Bone marrow (tissue), 2 donors: ENCODE measurements at places on chromosomes 7 and 10.

- DNase-seq = no peak
Measured at GRCh38 chr10:113752553-113752952, 1.1 kb downstream of the PLEKHS1 start.

GRCh38 chr10:70232859-70233108, 445 bp downstream of the PPA1 start:
- no peak for DNase-seq

DNA sequence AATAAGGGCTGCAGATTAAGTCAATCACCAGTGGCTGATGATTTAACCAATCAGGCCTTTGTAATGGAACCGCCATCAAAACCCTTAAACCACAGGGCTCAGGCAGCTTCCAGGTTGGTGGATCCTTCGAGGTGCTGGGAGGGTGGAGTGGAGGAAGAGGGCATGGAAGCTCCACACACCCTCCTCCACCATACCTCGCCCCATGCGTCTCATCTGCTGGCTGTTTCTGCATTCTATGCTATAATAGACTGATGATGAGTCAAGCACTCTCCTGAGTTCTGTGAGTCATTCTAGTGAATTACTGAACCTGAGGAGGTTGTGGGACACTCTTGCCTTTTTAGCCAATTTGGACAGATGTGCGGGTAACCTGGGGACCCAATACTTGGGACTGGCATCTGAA, 43.9 kb downstream of the CHST15 start:
- no peak for DNase-seq

DNA sequence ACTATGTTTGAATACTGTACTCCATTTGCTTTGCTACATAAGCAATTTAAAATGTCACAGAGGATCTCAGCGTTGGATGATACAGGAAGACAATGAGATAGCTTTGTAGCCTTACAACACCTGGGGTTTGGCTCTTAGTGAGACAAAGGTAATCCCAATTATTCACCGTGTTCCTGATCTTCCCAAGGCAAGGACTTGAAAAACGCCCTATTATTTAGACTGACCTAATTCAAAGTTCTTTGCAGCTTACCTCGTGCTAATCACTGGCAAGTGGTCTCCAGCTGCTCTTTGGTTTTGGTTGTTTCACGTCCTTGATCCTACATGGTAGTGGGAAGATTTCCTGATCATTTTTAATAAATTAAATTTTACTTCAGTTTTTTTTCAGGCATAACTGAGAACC, 23.0 kb upstream of the C7orf33 start:
- DNase-seq = no peak

- peak; percentile 91 for DNase-seq
Measured at GRCh38 chr7:6228361-6229229, 43.8 kb downstream of the CYTH3 start.

DNA sequence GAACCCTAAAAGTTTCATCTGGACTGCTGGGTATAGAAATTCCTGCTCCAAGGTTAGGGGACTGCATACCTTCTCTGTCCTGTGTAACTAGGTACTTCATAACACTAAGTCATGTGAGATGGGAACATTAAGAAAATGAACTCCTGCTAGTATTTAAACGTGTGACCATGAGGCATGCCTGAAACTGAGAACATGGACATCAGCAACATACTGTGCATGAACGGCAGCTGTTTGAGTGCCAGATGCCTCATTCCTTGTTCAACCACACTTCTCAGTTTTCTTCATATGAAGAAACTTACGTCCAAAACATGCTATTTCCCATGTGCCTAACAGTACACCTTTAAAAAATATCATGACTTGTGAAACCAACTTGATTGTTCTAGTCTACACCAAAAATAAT, 88.5 kb downstream of the CREM start:
- no peak for DNase-seq

- DNase-seq = no peak
Measured at GRCh38 chr7:106583706-106584690, 77.0 kb downstream of the CCDC71L start.

DNA sequence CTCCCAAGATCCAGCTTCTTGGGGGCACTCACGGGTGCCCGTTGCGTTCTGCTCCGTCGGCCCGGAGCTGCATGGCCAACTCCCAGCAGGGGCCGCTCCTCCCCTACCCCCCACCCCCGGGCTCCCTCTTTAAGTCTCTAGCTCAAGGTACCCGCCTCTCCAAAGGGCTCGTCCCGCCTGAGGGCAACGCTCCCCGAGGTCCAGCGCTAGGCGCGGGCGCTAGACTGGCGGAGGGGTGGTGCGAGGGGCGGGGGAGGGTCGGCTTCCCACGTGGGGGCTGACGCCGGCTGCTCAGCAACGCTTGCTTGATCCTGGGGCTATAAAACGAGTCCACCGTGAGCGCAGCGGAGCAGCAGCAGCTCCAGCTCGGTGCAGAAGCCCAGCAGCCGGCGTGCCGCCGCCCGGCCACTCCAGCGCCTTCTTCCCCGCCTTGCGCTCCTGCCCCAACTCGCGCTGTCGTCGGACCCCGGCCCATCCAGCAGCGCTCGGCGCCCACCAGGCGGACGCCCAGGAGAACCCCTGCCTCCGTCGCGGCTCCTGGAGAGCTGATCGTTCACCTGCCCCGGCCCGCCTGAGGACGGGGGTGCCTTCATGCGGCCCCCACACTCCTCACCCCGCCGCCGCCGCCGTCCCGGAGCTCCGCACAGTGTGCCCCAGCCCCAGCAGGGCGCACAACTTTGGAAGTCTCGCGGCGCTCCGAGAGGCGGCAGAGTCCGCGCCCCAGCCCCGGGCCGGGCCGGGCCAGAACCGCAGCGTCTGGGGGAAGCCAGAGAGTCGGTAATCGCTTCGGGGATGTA, at the start of gene ADRA2A:
Gene ADRA2A, plus strand, starts transcription at position 348 of the 797 bp plus-strand sequence. CDS start 968 bp downstream, outside the sequence.
- peak; percentile 72 for DNase-seq

- DNase-seq = no peak
Measured at GRCh38 chr7:125316466-125316865, 386.8 kb upstream of the POT1 start.

- no peak for DNase-seq
Measured at GRCh38 chr10:101725296-101726114, 30.5 kb upstream of the FBXW4 start.

GRCh38 chr7:114409750-114410149, 4.9 kb upstream of the FOXP2 start:
- DNase-seq = no peak

DNA sequence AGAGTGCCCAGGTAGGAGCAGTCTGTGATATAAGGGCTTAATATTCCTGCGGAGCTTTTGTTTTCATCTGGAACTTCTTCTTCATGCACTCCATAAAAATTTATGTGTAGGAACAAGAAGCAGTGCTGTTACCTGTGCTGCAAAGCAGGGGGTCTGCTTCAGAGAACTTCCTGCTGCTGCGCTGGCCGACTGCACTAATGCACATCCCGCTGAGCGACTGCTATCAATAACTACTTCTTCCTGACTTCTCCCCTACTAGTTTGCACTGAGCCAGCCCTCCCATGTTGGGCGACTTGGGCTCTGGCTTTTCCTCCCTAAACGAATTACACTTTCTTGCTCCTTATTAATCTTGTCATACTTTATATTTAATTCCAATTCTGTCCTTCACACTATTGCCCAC, 150.3 kb downstream of the NEBL start:
- DNase-seq = no peak

DNA sequence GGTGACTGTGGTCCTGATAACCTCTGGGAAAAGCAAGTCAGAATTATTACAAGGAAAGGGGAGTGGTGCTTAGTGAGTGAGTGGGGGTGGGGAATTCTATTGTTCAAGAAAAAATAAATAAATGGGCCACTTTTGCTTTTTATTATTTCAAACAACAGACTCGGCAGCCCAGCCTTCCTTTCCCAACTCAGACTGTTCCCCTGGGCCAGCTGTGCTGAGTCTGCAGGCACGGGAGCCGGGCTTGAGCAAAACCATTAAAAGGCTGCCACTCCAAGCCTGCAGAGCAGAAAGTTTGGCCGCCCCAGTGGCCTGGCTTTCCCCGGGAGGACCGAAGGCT, 90.0 kb downstream of the PLXNA4 start:
- DNase-seq = no peak

- DNase-seq = no peak
Measured at GRCh38 chr10:124602646-124603365, 141.2 kb downstream of the LHPP start.

DNA sequence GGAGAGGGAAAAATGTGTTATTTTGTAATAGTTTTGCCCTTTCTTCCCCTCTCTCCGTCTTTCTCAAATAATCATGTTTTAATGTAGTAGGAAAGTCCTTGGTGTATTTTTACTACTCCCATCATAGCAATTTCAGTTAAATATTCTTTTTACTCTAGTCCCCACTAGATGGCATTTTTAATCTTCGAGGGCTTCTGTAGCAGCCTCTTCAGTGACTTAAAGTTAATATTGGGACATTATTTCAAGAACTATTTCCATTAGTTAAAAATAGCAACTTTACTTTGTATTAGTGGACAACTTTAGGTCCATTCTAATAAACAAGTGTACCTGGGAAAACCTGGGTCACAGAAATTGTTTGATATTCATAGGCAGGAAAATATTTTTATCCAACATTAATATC, 23.0 kb downstream of the EDRF1 start:
- DNase-seq = no peak

GRCh38 chr10:46006219-46006618, 24.2 kb downstream of the NCOA4 start:
- DNase-seq = no peak

DNA sequence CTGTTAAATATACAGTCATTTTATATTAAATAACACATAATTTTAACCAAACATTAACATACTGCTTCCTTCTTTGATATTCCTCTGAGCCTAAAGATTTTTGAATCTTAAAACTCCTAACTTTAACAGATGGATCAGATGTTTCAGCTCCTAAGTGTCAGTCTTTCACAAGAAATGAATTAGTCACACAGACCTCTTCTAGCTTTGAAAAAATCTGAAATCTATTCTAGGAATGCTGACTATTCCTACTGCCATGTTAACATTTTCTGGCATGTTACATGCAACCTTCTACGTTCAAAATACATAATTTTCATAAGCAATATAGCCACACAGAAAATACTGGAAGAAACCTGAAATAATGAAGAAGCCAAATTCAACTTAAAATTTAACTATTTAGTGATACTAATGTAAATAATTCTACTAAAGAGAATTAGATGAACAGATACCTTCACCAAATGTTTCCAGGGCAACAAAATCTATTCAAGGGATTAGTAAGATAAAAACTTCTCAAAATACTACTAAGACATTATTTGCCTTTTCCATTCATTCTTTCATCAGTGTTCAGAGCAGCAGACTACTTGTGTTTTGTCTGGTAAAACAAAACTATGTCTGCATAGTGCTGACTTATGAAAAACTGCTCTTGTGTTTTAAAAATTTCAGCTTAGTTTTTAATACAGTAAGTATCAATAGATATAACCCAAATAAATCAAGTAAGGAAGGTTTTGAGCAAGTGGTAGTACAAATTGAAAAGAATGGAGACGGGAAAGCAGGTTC, 9.2 kb downstream of the JMJD1C start:
- no peak for DNase-seq

- no peak for DNase-seq
Measured at GRCh38 chr7:87344446-87344845, 1.0 kb upstream of the CROT start.

DNA sequence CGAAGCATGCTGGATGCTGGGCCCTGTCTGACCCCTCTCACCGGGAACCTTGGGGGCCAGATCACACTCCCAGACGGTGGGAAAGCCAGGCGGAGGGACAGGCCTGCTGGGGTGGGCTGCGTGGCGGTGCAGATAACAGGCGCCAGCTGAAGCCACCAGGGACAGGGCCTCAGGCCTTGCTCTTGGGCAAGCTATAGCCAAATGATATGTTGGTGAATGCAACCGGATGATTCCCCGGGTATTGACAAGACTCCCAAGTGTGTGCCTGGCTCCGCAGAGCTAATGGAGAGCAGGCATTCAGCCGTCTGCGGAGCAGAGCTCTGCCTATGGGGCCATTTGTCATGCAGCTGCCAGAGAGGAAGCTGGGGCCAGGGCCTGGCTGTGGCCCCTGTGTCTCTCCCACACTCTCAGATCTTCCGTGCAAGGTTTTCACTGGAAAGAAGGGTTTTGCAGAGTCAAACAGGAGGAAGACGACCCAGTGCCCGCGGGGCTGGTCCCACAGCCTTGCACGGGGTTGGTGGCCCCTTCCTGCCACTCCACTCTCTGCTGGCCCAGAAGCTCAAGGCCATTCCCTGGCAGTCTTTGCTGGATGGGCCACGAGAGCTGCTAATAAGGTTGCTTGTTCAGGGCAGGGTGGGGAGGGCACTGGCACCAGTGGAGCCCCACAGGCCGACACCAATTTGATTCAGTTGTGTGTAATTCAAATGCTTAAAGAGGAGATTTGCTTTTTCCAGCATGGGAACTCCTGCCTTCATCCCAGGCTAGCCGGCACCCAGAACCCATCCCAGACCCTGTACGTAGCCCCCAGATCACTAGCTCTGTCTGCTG, 91.8 kb downstream of the PRKAG2 start:
- DNase-seq = no peak

DNA sequence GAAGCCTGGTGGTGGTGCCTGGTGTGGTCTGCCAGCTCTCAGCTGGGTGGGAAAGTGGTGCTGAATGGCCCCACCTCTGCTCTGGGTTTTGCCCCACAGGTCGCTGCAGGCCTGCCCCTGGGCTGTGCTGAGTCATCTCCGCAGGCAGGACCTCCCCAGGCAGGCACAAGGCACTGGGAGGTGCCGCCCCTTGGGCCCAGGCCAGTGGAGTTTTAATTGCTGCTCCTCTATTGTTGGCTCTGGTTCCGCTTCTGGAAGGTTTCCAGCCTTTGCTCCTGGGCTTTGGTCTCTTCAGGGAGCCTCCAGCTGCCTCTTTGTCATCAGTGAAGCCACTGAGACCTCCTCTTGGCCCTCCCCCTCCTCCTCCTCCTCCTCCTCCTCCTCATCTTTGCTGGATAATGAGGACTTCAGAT, 180.3 kb upstream of the GRB10 start:
- no peak for DNase-seq

DNA sequence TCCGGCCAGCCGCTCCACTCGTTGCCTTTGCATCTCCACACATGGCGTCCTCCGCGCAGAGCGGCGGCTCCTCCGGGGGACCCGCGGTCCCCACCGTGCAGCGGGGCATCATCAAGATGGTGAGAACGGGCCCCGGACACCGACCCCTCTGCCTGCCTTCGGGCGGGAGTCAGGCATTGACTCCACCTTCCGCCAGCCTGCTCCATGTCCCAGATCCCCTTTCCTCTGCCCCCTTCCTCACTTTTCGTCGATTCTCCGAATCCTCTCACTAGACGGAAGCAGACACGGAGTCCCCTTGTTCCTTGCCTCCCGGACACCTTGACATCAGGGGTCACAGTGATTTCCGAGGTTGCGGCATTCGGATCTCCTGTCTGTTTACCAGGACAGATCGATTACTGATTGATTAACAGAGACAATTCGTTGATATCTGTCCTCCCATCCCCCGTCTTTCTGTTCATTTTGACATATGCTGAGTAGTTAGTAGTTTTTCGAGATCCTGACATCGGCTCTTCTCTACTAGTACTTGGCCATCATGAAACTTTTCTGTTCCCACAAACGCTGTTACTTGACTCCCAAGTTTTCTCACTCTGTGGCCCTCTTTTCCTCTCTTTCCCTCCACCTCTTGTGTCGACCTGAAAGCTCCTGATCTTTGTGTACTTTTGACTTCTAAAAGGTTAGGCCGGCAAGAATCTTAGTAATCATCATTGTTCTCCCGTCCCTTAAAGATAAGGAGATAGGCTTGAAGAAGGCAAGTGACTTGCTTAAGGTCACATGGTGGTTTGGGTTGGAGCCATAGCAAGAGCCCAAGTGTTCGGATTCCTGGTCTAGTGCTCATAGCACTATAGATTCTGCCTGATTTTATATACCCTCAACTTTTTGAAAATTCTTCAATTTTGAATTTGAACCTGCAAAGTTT, 597 bp downstream of the SND1 start:
- DNase-seq = no peak
